Inflammatory macrophage treated with lipopolysaccharide for 1 hour (primary cell): ENCODE measurements at places on chromosomes 11 and 22.

DNA sequence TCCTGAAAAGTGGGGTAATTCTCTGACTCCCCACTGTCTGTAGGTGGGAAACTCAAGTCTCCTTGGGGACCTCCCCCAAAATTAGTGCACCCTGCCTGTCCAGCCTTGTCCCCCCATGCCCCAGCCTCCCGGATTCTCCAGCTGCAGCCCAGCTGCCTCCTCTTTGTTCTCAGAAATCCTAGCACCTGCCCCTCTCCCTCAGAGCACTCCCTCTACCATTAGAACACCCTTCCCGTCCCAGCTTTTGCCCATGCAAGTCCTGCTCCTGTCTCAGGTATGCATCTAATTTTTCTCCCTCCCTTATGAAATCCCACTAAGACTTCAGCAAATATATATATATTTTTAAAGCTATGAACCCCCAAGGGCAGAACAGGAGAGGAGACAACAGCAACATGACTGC lies 37.3 kb downstream of the LRFN4 start:
- no peak for DNase-seq

GRCh38 chr11:125226031-125226430 lies 61.5 kb downstream of the PKNOX2 start:
- DNase-seq, result no peak

- DNase-seq, result no peak
These were observed 16.3 kb upstream of the CYP2R1 start for GRCh38 chr11:14908214-14908880.

GRCh38 chr11:105229257-105229656 lies 89.7 kb upstream of the CARD18 start:
- DNase-seq, result no peak

- peak; percentile 19 for DNase-seq
These were observed 536 bp downstream of the YWHAH start for GRCh38 chr22:31944700-31945442.
